Kasumi-1 (cell line): ENCODE measurements at places on chromosomes 7 and 10.
A peak's percentile ranks its signal among the peaks of the same experiment; 100 is the strongest.

DNA sequence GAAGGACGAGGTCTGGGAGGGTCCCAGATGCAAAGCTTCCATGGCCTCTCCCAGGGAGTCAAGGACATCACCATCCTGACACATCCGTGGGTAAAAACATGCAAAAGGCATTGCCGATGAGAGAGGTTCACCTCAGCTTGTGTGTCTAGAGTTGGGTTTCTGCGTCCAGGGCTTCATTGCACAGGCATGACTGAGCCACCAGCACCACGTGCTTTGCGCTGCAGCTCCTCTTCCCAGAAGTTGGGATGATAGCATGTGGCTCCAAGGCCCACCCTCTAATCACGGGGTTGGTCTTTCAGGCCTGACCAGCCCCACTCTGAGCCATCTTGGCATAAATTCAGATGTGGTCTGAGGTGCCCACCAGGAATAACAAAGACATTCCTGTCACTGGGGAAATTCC, 7.1 kb upstream of the RASGEF1A start:
- no peak for DNase-seq

DNA sequence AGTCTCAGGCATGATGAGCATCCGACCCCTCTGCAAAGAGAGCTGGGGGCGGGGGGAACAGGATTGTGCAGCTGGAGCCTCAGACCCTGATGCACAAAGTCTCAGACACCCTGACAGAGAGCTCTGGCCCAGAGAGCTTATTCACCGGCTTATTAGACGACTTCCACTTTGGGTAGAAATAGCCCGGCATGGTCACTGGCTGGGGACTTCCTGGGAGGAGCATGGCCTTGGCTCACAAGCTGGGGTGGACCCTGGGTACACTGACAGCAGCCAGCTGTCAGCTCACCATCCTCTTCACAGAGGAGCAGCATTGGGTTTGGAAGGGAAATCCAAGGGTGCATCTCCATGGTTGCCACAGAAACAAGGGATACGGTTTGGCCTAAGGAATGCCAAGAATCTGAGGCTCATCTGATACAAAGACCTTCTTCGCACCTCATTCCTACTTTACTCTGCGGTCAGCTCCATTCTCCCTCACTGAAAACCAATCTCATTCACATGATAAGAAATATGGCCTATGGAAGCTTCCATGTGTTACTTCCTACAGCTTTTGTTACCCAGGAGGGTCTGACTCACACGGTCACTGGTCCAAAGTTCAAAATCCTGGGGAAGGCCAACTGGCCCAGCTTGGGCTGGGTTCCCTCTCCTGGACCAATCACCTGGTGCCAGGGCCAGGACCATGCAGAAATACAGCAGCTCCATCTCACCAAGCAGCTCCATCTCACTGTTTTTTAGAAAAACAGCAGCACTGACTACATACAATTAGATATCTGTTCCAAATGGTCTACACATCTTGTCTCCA, 25.1 kb downstream of the ZNF467 start:
- no peak for DNase-seq

DNA sequence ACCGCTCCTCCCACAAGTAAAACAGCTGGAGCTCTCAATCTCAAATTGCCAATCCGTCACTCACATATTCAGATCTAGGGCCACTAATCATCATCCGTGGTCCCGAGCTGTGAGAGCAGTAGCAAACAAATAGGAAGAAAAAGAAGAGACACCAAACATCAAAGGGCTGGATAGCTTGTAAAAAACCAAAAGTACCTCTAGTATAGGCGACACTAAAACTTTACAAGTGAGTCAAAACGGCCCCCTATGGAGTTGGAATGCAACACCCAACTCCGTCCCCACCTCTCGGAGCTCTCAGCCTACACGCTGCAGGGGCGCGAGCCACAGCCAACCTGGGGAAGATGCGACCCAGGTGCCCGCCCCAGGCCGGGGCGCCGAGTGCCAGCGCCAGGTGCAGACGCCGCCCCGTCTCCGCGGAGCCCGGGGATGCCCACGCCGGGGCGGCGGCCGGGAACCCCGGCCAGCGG, 581 bp downstream of the FAM3C start:
- peak; percentile 35 for DNase-seq

DNA sequence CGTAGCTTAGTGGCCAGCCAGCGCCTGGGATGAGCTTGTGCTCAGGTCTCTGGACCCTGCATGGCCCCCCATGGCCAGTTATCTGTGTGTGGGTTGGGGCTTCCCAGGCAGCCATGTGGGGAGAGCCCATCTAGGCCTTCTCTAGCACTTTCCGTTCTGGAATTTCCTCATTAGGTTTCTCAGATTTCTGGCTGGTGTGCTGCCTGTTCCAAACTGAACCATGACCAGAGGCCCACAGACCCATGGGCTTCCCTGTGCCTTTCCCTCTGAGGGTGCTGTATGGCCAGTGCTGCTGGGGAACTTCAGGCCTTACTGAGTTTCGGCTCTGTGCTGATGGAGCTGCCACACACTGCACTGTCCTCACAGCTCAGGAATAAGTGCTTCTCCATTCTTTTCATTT, 50.2 kb downstream of the SHH start:
- DNase-seq, result no peak

DNA sequence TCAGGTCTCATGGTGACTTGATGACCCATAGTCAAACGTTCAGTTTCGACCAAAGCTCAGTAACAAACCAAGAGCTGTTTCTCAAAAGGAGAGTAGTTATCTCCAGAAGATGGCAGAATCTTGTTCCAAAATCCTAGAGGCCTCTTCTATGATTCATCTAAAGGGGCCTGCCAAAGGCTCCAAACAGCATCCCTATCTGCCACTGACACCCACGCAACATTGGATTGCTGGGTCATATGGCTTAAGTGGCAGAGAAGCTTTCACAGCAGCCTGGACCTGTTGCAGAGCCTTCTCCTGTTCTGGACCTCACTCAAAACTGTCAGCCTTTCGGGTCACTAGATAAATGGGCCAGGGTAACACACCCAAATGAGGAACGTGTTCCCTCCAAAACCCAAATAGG, 54.0 kb upstream of the LRRC18 start:
- no peak for DNase-seq

GRCh38 chr10:85666102-85666501, 700.5 kb downstream of the GRID1 start:
- DNase-seq, result no peak

DNA sequence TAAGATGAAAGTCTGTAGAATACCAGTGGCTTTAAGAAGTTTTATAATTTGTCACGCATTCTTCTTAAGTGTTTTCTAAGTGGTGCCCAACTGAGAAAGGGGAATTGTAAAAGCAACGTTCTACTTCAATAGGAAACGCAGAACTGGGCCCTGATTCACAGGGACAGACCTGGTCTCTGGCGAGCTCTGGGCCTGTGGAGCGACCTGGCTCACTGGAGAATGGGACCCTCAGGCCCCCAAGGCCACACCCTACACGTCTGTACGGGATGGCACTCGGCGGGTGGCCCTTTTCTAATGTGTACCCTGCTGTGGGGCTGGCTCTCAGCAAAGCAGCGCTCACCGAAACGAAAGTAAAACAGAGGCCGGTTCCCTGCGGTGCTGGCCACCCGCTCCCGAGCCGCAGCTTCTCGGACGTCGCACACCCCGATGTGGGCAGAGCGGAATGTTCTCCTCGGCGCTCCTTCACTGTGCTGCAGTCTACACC, 205.0 kb downstream of the DIP2C start:
- DNase-seq, result peak; percentile 42

- DNase-seq, result no peak
Measured at GRCh38 chr7:95440394-95441038, 5.7 kb upstream of the PON2 start.

DNA sequence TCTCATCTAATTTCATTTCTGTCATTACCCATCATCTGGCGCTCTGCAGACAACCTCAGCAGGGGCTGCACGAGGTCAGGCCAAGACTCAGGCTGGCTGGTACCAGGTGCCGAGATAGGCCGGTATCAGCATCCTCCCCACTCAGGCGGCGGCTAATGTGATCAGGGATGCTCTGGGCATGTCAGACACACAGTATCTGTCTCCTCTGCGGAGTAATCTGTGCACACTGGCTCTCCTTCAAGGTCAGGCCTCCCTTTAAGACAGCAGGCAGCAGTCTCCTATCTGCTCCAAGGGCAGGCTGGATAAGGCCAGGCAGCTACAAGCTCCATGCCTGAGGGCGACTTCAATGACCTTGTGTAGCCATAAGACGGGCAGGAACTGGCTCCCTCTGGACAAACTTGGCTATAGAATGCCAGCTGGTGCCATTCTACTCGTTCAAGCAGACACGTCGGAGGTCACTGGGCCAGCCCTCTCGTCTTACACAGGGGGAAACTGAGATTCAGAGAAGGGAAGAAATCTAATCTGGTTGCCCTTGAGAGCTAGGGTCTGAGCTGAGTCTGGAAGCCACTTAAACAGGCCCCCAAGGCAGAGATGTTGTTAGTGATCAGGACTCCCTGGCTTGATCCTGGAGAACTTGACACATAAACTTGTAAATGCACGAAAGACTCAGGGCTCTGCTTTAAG, 59.3 kb downstream of the ARHGAP22 start:
- no peak for DNase-seq

DNA sequence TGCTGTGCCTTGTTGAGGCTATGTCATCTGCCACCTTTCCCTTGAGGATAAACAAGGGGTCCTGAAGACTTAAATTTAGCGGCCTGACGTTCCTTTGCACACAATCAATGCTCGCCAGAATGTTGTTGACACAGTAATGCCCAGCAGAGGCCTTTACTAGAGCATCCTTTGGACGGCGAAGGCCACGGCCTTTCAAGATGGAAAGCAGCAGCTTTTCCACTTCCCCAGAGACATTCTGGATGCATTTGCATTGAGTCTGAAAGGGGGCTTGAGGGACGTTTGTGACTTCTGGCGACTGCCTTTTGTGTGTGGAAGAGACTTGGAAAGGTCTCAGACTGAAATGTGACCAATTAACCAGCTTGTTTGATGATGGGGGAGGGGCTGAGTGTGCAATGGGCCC, 52.5 kb downstream of the VWA2 start:
- no peak for DNase-seq

DNA sequence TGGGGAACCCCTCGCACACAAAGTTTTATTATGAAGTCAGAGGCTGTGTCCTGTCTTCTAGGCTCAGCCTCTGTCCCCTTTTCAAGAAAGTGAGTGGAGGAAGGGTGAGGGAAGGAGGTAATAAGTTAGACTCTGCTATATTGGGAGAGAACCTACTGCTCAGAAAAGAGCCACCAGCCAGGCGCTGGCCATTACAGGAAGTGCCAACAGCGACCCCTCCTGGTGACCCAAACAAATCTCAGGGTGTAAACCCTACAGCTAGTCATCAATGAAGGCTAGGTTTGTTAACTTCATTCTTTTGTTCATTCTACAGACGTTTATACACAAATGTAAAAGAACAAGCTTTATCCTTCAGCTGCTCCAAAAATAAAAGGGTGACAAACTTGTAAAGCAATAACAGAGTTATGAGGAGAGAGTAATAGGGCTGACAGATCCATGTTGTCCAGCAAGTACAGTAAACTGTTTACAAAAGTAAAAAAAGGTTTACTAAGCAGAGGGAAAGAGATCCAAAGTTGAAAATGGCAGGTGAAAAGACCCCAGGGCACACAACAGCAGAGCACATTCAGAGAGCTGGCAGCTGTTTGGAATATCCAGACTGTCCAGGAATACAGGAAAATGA, 82.7 kb downstream of the FAM204A start:
- peak; percentile 30 for DNase-seq

DNA sequence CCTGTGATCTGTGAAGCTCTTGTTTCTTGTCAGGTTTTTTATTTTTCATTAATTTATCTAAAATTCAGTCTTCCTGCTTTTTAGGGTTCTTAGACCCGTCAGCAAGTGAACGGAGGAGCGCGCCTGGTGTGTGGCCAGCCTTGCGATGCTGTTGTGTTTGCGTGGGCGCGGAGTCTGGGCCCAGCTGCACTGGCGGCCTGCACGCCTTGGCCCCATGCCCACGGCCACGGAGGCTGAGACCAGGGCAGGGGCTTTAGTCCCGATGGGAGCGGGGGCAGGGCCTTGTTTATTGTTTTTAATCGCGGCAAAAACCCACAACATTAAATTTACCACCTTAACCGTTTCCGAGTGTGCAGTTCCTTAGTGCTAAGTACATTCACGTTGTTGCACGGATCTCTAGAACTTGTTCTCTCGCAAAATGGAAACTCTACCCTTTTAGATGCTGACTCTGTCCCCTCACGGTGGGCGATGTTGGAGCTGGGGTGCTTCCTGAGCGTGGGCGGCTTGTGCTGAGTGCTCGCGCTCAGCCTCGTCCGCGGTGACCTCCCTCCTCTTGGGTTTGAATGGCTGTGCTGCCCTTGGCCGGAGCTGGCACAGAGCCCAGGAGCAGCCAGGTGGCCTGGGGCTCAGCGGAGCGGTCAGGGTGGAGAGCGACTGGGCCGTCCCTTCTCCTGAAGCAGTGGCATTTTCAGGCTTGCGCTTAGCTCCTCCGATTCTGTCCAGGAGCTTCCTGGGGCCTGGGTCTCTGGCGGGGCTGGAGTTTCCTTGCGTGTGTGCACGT, 69.1 kb downstream of the INPP5A start:
- DNase-seq, result no peak

DNA sequence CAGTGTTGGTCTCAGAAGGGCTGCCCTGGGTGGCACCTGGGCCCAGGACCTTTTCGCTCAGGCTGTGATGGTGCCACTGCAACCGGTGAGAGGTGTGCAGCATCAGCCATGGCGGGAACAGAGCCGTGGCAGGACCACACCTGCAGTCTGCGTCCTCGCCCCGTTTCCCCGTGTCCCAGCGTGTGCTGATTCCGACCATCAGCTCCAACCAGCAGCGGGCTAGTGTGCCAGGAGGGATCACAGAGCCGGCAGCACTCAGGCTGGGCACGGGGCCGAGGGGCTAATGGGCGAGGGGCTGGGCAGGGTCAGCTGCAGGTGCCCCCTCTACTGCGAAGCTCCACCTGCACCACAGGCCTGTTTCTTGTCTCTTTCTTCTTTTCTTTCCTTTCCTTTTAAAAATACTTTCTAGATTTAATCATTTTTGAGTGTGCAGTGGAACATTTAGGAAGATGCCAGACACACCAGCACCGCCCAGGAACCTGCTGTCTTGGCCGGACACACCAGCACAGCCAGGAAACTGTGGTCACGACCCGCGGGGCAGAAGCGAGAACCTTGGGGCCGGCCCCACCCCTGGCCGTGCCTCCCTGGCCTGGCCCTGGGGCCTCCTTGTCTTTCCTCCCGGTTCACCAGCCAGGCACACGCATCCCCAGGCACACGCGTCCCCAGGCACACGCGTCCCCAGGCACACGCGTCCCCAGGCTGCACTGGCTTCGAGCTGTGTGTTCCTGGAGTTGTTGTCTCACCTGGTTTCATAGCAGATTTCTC, 34.6 kb downstream of the ADGRA1 start:
- DNase-seq, result no peak

DNA sequence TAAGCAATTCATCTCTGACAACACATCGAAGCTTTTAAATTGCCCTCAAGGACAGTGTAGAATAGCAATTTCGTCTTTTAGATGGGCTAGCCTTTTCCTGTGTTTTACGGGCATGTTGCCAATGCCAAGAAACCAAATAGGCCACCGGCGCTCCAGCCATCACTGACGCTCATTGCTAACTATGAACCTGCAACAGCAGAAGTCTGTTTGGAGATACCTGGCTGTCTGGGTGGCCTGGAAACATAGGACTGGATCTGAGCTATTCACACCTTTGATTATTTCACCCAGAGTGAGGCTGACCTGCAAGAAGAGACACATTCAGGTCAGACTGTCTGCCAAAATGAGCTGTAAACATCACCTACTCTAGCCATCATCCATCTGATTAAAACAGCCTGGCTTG, 12.0 kb downstream of the KPNA7 start:
- DNase-seq, result no peak
